ENCODE measurements at places on chromosomes 1 and 21. TPM values are rescaled to one million over a fixed set of nuclear protein-coding genes. Genes with fewer than 3 reads are reported as not detected.

The PTPRC gene
- polyA plus RNA-seq = 188 TPM

The NID1 gene
- 0.06 TPM for polyA plus RNA-seq

The S100A2 gene
- polyA plus RNA-seq = 0.19 TPM

The IQGAP3 gene
- 0.07 TPM for polyA plus RNA-seq

The KCND3 gene
- 0.03 TPM for polyA plus RNA-seq

The PHC2 gene
- polyA plus RNA-seq = 24.5 TPM

The TTC39A gene
- not detected for polyA plus RNA-seq

The GJC2 gene
- polyA plus RNA-seq = 0.88 TPM

The NR1I3 gene
- polyA plus RNA-seq = not detected

The CHRNB2 gene
- 0.03 TPM for polyA plus RNA-seq

The DR1 gene
- 17.9 TPM for polyA plus RNA-seq

The LEFTY2 gene
- 0.21 TPM for polyA plus RNA-seq

The KRTAP7-1 gene
- polyA plus RNA-seq = not detected

The C1orf185 gene
- not detected for polyA plus RNA-seq

The IL19 gene
- not detected for polyA plus RNA-seq

The ANKRD65 gene
- polyA plus RNA-seq = 0.12 TPM

The RPTN gene
- polyA plus RNA-seq = not detected

The PTGS2 gene
- 0.27 TPM for polyA plus RNA-seq

The C21orf91 gene
- polyA plus RNA-seq = 6.7 TPM

The NBPF10 gene
- polyA plus RNA-seq = 4.5 TPM

The FCRLB gene
- polyA plus RNA-seq = 1.8 TPM

The RAB42 gene
- polyA plus RNA-seq = not detected
